Ovary (tissue), 10 donors: ENCODE measurements at places on chromosomes 11 and 22. TPM values are rescaled to one million over a fixed set of nuclear protein-coding genes. Genes with fewer than 3 reads are reported as not detected.

POGLUT3 gene
- polyA plus RNA-seq: 29.9 TPM

DNA sequence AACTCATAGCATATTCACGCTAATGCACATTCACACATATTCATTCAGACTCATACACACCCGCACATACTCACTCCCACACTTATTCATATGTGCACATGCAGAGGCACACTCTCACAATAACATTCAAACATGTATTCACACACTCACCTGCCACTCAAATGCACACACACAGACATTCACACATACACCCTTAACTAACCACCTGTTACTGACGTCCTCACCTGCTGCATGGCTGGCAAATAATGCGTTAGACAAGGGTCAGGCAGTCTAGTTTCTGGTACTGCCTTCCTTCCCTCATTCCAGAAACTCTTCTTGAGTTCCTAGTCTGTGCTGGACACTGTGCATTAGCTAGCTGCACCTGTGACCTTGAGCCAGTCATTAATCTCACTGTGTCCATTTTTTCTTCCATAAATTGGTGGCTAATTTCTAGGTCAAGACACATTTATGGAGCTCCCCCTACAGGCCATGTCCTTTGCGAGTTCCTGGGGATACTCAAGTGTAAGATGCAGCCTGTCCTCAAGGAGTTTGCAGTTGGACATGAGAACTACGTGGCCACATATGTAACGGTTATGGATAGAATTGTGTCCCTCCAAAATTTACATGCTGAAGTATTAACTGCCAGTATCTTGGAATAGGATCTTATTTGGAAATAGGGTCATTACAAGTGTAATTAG lies 34.5 kb upstream of the SEZ6L start:
- DNase-seq: no peak

OR51B6 gene
- polyA plus RNA-seq: not detected

DNA sequence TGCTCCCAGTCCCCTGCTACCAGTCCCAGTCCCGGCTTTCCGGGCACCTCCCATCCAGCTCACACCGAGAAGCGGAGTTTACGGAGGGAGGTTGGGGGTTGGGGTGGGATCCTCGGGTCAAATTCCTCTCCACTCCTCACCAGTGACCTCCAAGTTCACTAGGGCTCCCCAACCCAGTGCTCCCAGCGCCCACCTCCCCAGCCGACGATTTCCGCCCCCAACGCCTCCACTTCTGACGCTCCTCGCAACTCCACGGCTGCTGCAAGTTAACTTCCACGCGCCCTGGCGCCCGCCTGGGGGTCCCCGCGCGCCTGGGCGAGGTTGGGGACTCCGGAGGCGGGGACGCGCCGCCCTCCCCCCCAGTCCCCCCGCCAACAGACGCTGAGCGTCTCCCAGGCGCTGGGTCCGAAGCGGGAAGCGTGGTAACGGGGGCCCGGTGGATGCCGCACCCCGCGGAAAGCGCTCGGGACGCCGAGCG lies 526 bp downstream of the TPST2 start:
- DNase-seq: no peak

DNA sequence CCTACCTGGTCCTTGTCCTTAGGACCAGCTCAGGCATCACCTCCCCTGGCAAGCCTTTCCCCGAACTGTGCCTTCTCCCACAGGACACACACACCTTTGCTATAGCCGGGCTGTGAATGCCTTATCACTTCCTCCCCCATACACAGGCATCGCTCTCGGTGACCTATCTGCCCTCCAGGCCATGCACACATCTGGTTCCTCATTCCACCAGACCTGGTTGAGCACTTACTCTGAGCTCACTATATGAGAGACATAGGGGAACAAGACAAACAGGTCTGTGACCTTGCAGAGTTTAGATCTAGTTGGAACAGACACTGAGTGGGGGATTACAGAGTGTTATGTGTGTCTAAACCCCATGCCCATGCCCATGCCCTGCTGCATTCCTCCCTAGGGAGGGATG lies 3.1 kb upstream of the BCR start:
- DNase-seq: no peak

- no peak for DNase-seq
Measured at GRCh38 chr11:47241841-47242301, 6.7 kb downstream of the ACP2 start.

MCAM gene
- polyA plus RNA-seq: 119 TPM

DNA sequence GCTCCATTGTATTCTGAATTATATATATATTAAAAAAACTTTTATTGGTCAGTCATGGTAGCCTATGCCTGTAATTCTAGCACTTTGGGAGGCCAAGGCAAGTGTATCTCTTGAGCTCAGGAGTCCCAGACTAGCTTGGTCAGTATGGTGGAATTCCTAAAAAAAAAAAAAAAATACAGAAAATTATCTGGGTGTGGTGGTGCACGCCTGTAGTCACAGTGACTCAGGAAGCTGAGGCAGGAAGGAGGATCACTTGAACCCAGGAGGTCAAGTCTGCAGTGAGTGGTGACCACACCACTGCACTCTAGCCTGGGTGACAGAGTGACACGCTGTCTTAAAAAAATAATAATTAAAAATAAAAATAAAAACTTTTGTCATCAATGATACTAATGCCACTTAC lies 133.2 kb downstream of the FAT3 start:
- no peak for DNase-seq

DNA sequence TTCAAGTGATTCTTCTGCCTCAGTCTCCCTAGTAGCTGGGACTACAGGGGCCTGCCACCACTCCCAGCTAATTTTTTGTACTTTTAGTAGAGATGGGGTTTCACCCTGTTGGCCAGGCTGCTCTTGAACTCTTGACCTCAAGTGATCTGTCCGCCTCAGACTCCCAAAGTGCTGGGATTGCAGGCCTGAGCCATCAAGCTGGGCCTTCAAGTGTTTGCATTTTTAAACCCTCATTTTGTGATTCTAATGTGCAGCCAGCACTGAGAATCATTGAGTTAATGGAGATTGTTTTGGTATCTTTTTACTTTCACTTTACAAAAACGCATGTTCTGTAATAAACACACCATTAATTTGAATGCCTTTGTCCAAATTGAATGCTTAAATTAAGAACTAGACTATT lies 3.4 kb downstream of the TYR start:
- no peak for DNase-seq
